ENCODE measurements at places on chromosomes 11 and 22.

DNA sequence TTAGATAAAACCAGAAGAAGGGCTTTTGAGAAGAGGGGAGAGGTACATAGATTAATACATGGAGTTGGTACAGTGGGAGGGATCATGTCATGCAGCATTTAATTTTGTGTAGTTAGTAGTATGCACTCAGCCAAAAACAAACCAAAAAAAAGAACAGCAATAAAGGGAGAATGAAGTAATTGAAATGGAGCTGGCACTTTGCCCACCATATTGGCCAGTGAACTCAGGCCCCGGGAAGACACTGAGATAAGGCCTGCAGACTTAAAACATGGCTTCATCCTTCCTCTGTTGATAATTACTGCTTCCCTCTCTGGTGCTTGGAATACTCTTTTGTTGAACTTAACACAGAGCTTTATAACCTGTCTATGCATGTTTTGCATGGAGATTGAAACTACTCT, 3.1 kb downstream of the PANX1 start:
- no peak for DNase-seq

GRCh38 chr22:26097840-26098239, 71.4 kb upstream of the SEZ6L start:
- DNase-seq = no peak

DNA sequence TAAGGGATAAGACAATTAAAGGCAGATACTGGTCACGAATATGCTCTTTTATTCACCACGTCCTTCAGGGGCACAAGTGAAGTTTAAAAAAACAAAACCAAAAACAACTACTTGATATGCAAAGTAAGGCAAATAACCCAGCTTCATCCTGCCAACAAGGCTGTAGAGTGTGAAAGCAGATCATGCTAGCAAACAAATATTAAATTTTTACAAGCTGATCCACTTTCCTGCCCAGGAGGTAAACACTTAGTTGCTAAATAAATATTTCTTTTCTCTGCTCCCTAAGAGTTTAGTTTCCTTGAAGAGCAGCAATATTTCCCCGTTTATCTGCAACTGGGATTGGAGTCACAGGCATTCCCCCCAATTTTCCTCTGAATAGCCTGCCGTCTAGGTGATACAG, 300.2 kb downstream of the LARGE1 start:
- DNase-seq = peak; percentile 7

DNA sequence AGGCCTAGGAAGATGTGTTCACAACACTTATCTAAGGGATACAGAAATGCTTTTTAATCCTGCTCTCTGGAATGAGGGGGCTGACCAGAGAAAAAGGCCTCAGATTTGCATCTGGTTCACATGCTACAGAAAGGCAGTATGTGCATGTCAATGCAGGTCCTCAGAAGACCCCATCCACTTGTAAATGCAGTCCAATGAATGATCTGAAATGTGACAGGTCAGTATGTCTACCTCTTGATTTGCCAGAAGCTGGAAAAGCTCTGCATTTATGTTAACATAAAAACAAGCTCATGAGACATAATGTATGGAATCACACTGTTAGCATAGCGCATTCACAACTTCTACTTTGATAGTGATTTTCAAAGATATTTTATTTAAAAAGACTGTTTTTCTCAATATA, 367.4 kb upstream of the CHORDC1 start:
- DNase-seq = no peak

GRCh38 chr11:43735961-43736360, 55.4 kb downstream of the HSD17B12 start:
- DNase-seq = no peak

DNA sequence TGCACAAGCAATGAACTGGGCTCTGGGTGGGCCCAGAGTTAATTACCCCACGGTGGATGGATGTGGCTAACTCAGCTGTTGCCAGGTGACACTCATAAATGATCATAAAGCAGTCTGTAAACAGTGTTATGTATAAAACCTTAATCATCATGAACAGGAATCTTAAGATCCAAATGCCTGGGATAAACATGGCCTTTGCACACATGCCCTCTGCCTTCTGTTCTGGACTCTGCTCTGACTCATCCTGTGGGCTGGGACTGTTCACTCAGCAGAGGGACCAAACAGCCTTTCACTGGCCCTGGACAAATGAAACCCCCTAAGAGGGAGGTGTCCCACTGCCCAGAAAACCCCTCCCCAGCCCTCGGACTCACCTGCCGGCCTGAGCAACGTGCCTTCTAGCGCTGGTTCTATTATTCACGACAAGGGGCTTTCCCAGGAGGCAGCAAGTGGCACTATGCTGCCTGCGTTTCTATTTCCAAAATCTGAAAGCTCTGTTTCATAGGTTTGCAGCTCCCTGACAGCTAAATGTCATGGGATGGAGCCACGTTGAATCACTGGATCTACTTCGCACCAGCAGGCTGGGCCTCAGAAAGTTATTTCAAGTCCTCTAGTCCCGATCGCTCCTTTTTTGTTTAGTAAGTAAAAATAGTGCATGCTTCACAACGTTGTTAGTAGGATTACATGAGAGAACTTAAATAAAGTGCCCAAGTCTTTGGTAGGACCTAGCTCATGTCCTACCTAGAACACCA, 53.0 kb downstream of the LARGE1 start:
- DNase-seq = no peak

DNA sequence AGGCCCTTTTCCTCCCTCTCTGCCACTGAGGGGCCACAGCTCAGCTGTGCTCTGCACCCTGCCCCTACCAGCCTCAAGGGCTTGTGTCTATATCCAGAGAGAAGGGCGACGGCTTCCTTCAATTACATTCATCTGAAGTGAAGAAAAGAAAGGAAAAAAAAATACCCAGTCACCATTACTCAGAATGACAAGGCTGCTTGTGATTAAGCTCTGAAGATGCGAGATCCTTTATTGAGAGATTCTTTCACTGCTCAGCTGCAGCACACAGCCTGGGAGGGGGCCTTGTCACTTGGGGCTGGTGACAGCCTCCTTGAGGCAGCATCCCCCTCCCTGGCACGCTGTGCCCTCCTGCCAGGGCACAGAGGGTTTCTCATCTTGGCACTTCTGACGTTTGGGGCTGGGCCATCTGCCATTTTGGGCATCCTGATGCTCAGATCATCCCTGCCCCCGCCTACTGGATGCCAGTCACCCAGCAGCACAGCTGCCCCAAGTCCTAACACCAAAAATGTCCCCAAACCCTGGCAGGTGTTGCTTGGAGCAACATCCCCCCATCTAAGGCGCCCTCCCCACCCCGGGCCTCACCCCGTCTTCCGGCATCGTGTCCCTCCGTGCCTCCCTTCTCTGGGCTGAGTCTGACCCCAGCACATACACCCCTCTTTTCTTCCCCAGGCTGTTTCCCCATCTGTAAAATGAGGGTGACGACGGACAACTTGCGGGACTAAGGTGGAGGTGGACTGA, 1394.7 kb downstream of the BRD1 start:
- DNase-seq = no peak
